ENCODE measurements at places on chromosomes 13 and 19. TPM values are rescaled to one million over a fixed set of nuclear protein-coding genes. Genes with fewer than 3 reads are reported as not detected.

Gene SYDE1
- not detected for total RNA-seq

GRCh38 chr13:97122381-97122996, 99.6 kb upstream of the MBNL2 start:
- peak; percentile 85 for DNase-seq

DNA sequence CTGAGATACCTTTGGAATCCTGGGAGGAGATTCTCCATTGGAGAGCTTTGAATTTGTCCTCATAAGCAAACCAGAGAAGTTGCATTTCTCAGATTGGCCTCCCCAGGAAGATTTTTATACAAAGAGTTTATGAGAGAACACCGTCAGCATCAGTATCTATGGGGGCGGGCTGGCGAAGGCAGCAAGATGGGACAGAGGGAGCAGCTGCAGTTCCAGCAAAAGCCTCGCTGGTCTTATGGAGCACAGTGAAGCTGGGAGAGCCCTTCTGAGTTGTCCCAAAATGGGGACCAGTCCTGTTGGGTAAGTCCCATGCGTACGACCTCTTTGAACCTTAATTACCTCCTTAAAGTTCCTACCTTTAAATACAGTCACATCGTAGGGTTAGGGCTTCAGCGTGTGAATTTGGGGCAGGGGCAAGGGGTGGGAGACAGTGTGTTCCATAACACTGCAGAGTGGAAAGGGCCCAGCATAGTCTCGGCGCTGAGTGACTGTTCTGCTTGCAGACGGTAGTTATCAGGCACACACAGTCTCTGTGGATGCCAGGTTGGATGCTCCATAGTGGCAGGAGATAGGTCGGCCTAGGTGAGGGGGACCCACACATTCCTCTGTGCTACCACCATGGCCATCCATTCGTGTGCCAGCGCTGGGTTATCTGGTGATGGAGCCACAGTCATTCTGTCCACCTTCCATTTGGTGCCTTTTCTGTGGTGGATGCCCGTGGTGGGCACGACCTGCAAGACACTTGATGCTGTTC, 34.9 kb upstream of the GPR183 start:
- no peak for DNase-seq

Gene ZNF577
- total RNA-seq, result 1.1 TPM

- DNase-seq, result no peak
These were observed 27.1 kb downstream of the STK24 start for GRCh38 chr13:98549728-98550317.
